Hindlimb muscle (tissue), 1 donor: ENCODE measurements at places on chromosomes 2 and 18.
A peak's percentile ranks its signal among the peaks of the same experiment; 100 is the strongest.

DNA sequence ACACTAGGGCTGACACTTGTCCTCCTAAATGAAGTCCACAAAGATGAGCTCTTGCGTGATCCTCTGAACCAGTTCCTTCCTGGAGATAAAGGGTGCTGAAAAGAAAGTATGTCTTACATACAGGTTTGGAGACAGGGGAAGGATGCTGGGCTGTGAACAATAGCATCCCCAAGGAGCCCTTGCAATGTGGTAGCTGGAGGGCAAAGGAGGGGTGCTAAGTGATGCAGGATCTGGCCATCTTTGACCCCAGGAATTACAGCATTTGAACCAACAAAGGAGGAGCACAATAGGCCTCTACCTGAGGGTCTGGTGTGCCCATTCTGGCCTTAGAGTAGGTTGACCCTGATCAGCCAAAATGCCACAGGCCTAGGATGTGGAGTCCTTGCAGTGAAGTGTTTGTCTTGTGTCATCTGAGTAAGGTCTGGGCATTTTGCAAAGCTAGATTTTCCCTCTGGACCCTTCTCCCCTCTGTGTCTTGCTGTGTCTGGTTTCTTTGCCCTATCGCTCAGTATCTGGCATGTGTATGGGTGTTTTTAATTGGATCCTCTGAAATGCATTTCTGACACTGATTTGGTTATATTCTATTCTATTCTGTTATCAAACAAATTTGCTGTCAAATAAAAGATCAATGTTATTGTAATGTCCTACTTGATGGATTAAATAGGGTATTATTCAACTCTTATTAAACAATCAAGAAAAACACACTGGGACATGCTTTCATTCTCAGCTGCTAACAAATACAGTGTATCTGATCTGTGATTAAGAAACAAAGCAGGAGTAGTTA, 364.8 kb upstream of the MEIS1 start:
- DNase-seq = no peak

- DNase-seq = no peak
These were observed 394.5 kb downstream of the DLGAP1 start for GRCh38 chr18:4060427-4061281.

- no peak for DNase-seq
These were observed 708.1 kb downstream of the SLC4A3 start for GRCh38 chr2:220335591-220335915.

DNA sequence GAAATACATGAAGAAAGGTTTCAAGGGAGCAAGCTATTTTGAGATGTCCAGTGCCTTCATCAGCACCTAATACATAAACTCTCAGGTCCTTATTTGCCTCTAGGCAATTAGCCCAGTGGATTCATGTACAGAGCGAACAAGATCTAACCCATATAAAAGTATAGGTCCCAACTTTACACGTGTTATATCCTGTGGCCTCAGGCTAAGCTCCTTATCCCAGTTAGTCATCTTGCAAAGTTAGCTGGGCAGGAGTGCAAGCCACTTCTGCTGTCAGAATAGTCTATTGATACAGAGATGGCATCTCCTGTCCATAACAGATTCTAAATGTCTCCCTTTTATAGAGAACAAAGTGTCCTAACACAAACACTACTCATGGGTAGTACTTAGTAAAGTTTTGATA, 203.9 kb upstream of the PIK3C3 start:
- no peak for DNase-seq

DNA sequence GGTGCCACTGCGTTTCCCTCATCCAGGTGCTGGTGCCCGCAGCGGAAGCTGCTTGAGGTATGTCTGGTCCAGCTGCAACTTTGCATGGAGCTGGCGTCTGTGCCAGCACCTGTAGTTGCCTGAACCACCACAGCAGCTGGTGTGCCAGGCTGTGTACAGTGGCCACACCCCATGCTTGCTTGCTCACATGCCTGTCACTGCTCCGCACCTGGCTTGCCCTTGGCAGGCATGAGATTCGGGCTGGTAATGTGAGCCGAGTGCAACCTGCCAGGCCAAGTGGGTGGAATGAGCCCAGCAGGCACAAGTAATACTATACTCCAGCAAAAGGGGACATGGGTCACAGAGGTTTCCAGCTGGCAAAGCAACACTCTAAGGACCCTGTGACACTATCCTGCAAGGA, 1123.3 kb upstream of the ACVR2A start:
- DNase-seq = no peak

DNA sequence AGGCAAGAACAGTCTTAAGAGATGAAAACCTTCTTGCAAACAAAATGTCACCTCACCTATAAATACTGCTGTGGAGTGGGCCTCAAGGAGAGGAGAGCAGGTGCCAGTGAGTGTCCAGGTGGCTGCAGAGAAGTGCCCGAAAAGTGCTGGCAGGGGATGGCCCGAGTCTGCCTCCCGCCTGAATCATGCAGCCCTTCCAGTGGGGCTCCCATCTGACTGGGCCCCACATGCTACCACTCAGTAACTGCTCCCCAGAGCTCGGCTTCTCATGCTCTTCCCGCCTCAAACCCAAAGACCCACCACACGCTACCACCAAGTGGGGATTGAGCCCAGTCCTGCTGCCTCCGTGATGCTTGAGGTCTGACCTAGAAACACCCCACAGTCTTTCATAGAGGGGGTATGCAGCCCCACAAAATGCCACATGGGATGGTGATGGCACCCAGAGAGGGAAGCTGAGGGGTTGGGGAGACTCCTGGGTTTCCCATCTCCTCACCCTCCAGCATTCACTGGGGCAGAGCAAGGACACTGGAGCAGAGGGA, 7.4 kb downstream of the HS6ST1 start:
- DNase-seq = no peak

DNA sequence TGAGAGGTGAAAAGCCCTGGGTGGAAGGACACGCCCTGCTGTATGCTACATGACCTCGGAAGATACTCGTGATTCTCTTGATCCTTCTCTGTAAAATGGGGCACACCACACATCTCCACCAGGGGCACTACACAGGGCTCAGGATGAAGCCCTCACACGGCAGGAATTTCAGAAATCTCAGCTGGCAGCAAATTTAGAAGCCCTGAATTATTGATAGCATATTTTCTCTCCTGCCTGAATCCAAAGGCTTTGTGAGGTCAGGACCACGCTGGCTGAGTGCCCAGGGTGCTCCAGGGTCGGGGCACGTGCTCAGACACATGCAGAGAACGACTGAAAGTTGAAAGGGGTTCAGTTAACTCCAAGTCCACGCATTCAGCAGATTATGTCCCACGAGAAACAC, 42.1 kb upstream of the GALR1 start:
- DNase-seq = no peak

DNA sequence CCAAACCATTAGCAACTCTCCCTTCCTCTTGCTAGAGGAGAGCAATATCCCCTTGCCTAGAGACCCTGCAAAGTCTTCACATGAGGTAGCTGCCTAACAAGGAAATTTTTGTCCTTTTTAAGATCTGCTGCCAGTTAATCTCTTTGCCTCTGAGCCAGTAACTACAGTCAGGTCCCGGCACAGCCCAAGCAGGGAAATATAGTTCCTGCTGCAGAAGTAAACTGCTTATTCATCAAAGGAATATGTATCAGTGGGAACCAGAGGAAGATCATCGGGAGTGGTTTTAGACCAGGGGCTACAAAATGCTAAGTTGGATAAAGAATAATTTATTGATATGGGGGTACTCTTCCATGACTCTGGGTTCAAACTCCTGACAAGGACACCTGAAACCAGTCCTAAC, 30.6 kb downstream of the CACNB4 start:
- no peak for DNase-seq

- DNase-seq = no peak
These were observed 89.9 kb upstream of the CD226 start for GRCh38 chr18:70037431-70038061.

GRCh38 chr2:20035955-20036666, 15.3 kb downstream of the LAPTM4A start:
- DNase-seq = no peak

DNA sequence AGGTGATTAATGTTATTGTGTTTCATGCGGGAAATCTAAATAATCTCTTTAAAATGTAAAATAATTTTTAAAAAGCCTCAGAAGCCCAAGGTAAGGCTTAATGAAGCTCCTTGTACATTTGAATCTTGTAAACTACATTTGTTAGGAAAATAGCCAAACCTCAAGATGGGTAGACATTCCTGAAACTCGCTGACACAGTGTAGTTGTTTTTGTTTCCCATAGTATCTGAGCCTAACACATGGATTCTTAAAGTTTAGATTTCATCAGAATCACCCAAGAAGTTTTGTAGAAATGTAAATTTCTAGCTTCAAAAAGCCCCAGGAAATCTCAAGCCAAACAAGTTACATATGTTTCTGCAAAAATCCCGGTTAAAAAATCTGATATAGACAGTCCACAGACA, 1221.1 kb upstream of the ACVR2A start:
- no peak for DNase-seq

DNA sequence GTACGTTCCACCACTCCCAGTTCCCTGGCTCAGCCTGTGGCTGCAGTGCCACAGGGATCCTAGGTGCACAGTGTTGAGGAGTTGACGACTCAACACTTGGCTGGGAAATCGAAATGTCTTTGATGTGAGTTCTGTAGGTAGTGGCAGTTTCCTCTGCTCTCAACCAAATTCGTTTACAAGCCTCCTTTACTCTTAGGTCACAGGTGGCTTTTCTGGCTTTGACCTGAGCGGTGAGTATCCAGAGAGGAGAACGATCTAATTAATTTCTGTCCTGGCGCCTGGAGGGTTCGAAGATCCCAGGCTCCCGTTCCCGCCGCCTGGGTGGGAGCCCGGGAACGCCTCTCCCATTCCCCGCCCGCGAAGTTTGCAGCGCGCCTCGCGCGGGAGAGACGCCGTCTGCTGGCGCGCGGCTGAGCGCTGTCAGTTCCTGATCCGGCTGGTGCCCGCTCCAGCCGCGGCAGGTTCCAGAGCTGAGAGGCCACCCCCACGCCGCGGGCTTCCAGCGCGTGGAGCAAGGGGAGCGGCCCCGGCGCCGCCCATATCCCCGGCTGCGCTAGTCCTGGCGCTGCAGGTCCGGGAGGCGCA, at the start of gene LAMA3:
LAMA3 (plus strand) TSS at position 423 of the 585 bp plus-strand sequence. CDS start 231 bp downstream, outside the sequence.
- DNase-seq = peak; percentile 58

GRCh38 chr2:37586663-37587317, 84.7 kb downstream of the CDC42EP3 start:
- no peak for DNase-seq

DNA sequence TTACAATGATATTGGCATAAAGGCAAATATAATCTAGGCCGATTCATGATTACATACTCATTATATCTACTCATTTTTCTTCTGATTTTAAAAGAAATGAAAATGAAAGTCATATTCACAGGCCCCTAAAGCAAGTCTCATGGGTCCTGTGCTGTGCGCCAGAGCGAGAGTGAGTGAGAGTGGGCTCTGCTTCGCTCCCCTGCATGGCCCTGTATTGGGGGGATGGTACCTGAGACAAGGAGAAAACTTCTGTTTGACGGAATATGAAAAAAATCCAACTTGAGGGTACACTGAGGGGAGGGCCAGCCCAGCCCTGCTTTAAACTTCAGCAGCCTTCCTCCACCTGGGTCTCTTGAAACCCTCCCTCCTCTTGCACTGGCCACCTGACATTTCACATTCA, 81.4 kb upstream of the RGPD5 start:
- no peak for DNase-seq

DNA sequence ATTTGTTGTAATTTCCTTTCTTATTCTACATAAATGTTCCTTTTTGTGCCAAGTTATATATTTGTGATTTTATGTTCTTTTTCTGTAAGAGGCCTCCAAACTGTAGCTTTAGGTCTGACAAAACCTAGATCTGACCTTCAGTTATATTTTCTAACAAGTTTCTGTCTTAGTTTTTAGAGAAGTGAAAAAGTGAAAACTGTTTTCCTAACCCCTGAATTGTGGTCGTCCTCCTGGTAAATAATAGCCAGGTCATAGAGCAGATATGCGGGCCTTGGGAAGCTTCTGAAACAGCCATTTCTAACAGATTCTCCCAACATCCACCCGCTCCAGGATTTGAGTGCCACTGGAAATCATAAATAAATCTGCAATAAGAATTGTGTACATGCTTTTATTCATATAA, 398.4 kb upstream of the CWC22 start:
- no peak for DNase-seq

DNA sequence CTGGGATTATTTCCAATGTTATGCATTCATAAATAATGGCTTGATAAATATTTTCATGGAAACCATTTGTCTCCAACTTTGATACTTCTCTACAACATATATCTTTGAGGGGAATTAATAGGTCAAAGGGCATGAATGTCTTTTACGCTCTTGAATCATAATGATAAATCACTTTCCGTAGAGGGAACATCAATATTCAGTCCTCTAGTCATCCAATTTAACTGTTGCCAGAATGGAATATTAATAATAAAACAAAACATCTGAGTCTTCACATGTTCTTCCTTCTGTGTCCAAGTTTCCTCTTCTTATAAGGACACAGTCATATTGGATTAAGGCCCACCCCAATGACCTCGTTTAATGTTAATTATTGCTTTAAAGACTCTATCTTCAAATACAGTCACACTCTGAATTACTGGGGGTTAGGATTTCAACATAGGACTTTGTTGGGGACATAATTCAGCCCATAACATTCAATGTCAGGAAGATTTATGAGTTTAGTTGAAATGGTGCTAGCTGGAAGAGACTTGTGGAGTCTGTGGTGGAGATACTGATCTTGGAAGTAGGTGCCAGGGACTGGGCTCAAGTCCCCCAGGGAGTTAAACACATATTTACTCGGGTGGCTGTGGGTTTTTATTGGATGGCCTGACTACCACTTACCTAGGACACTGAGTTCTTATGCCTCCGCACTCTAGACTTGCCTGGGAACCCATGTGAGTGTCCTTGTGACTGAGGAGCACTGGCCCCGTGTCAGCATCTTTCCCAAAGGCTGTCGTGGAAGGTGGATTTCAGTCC, 85.0 kb upstream of the SEC11C start:
- DNase-seq = no peak

- DNase-seq = no peak
These were observed 104.0 kb upstream of the MGAT5 start for GRCh38 chr2:134149904-134150303.

DNA sequence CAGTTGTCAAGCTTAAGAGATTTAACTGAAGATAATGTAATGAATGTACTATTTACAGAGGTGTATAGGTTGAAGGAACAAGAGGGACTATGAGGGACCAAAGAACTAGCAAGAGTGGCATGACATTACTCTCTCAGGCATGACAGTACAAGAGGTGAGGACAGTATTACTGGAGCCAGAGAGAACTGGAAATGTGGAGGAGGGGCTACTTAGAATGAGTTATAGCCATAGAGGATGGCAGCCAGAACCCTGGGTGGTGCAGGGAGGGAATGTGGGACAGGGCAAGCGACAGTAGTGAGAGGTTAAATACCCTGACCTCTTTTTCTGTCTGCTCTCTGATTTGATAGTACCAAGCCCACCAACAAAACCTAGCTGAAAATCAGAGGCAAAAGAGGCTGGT, 122.6 kb upstream of the UGP2 start:
- no peak for DNase-seq

GRCh38 chr2:224892574-224893204, 149.6 kb downstream of the DOCK10 start:
- DNase-seq = no peak
